Common myeloid progenitor, CD34-positive (primary cell): ENCODE measurements at places on chromosomes 11 and 22.

- DNase-seq: no peak
Observed at GRCh38 chr22:37639771-37640590, 512 bp downstream of the SH3BP1 start.

GRCh38 chr11:46003572-46003971 lies 81.1 kb downstream of the LARGE2 start:
- DNase-seq: peak; percentile 45

DNA sequence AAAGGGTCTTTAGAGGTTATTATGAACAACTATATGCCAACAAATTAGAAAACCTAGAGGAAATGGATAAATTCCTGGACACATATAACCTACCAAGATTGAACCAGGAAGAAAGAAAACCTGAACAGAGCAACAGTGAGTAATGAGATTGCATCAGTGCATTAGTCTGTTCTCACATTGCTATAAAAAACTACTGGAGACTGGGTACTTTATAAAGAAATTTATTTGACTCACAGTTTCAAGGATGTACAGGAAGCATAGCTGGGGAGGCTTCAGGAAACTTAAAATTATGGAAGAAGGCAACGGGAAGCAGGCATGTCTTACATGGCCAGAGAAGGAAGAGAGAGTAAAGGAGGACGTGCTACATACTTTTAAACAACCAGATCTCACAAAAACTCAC lies 70.8 kb upstream of the GNAZ start:
- no peak for DNase-seq

DNA sequence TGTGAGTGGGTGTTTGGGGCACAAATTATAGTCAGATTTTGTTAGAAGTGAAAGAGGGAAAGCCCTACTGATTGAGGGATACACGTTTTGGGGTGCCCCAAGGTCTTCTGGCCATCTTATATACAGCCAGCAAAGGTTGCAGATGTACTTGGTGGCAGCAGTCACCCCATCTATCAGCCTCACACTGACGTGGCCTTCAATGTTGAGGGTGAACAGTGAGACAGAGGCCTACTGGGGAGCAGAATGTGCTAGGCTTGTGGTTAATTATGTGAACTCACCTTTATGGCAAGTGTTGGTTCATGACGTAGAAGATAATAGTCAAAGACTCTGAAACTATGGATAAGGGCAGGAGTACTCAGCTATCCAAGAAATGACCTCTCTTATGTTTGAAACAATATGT lies 121.2 kb downstream of the TRIM44 start:
- no peak for DNase-seq

DNA sequence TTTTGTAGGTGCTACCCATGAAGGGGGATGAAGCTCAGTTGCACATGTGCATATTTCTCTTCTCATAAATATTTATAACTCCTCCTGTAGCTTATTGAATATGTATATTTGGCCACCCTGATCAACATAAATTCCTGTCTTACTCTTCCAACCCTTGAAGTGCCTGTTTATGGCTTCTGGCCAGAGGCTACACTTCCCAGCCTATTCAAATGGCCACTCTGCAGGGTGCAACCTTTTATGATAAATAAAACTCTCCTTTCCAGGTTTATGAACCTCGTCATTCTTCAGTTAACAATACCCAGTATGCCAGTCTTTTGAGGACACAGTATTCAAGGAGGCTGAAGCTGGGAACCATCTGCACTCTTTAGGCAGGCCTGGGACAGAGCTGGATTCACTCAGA lies 2.6 kb upstream of the RTL6 start:
- no peak for DNase-seq

DNA sequence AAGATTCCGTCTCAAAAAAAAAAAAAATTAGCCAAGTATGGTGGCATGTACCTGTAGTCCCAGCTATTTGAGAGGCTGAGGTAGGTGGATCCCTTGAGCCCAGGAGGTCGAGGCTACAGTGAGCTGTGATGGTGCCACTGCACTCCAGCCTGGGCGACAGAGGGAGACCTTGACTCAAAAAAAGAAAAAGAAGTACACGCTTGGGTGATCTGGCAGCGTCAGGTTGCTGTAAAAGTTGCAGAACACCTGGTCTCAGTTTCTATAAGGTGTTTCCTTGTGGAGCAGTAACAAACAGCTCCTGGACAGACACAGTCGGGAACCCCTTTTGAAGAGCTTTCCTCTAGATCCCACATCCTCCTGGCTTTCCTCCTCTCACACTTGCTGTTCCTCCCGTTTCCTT lies 45.8 kb downstream of the SCGB1A1 start:
- DNase-seq: no peak

- DNase-seq: peak; percentile 22
Observed at GRCh38 chr11:71542879-71543777, 5.1 kb upstream of the KRTAP5-9 start.

- DNase-seq: no peak
Observed at GRCh38 chr11:65085446-65085845, 1.4 kb downstream of the ZFPL1 start.

DNA sequence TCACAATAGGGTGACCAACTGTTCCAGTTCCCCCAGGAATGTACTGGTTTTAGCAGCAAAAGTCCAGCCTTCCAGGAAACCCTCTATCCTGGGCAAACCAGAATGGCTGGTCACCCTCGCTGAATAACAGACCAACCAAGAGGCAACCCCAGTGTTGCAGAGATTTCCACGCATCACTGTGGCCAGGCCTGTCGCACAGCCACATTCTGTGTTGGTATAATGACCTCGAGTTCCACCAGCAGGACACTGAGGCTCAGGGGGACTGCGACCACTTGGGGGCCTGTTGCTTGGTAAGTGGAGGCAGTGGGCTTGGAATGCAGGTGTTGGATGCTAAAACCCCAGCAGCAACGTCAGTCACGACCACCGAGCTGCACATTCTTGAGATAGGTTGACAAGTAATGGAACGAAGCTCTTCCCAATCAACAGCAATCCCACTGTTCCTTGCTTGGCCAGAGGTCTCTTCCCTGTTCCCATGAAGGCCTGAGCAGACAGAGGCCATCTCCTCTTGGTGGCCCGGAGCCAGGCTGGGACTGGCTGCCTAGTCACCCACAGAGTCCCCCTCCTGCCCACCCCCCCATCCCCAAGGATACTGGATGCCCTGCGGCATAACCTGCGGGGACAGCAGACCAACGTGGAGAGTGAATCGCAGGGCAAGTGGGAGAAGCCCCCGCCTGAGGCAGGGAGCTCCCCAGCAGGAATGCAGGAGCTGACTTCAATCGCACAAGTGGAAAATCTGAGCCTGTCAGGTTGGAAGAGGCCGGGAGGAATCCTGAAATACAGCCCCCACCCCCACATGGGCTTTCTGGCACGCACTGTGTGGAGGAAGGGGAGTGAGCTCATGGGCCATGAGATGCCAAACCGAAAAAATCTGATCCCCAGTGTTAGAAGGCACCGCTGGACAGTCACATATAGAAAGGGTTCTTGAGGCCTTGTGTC lies 43.4 kb upstream of the MN1 start:
- DNase-seq: no peak

DNA sequence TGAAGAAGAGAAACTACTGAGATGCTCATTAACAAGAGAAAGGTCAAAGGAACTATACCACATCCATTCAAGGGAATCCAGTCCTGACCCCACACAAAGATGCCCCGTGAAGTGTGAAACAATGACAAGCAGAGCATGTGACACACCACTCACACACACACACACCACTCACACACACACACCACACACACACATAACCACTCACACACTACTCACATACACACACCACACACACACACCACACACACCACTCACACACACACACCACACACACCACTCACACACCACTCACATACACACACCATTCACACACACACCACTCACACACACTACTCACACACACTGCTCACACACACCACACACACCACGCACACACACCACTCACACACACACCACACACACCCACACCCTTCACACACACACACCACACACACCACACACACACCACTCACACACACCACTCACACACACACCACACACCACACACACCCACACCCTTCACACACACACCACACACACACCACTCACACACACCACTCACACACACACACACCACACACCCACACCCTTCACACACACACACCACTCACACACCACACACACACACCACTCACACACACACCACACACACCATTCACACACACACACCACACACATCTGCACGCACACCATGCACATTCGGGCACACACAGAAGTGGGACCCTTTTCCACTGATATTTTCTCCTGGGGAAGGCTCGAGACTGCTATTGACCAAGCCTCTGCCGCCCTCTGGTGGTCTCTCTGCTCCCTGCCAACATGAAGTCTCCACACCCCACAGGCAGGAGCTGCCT lies 32.0 kb upstream of the COMT start:
- DNase-seq: peak; percentile 81

DNA sequence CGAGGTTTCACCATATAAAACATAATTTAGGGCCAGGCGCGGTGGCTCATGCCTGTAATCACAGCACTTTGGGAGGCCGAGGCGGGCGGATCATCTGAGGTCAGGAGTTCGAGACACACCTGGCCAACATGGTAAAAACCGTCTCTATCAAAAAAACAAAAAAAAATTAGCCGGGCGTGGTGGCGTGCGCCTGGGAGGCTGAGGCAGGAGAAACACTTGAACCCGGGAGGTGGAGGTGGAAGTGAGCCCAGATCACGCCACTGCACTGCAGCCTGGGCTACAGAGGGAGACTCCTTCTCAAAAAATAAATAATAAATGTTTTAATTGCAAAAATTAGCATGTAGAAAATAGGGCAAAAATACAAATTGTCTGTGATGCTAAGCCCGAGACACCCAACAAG lies 993 bp upstream of the SFI1 start:
- DNase-seq: no peak
